Ovary (tissue), 10 donors: ENCODE measurements at places on chromosomes 1 and 21. TPM values are rescaled to one million over a fixed set of nuclear protein-coding genes. Genes with fewer than 3 reads are reported as not detected.

Gene PTPN22
- total RNA-seq: 0.66 TPM

Gene KRTAP19-3
- total RNA-seq: not detected

Gene FHAD1
- 23.0 TPM for total RNA-seq

- H3K36me3 ChIP-seq: no peaks in the 10 kb centered on the region
- no peaks in the 10 kb centered on the region for H3K27me3 ChIP-seq
- no peak for DNase-seq
- no peak overlapping the region for H3K4me3 ChIP-seq
- H3K4me1 ChIP-seq: no peaks in the 10 kb centered on the region
Observed at GRCh38 chr1:158285756-158286241, 3.9 kb upstream of the CD1C start.

- no peaks in the 10 kb centered on the region for H3K36me3 ChIP-seq
- peaks cover 7% of the 10 kb centered on the region for H3K4me1 ChIP-seq
Observed at GRCh38 chr1:31643976-31644559, 608 bp downstream of the PEF1 start.
